ENCODE measurements at places on chromosomes 2 and 18.

GRCh38 chr2:224310943-224311625, 90.8 kb downstream of the FAM124B start:
- no peak for DNase-seq

GRCh38 chr2:8368463-8368862, 313.4 kb upstream of the ID2 start:
- no peak for DNase-seq

DNA sequence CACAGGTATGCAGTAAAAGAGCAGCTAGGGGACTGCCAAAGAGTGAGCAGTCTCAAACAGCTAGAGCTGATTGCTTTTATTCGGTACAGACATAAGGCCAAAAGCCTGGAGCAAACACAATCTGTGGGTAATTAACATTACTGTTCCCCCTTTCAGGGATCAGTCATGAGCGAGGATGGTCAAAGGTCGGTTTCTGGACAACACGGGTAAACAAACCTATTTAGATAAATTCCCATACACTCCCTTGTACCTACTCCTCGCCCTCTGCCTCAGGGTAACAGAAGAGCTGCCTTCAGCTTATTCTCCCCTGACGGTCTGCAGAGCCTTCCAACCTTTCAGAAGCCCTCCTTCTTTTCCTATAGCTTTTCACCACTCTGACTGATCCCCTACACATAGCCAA, 586.0 kb downstream of the SUCLG1 start:
- DNase-seq: no peak

DNA sequence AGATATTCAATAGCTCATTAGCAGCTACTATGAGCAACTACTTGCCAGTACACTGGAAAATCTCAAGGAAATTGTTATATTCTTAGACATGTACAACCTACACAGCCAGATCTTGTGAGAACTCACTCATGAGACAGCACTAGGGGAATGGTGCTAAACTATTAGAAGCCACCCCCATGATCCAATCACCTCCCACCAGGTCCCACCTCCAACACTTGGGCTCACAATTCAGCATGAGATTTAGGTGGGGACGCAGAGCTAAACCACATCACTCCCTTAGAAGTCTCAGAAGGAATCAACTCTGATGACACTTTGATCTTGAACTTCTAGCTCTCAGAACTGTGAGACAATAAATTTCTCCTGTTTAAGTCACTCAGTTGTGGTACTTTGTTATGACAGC, 418.3 kb upstream of the SPHKAP start:
- DNase-seq: no peak

DNA sequence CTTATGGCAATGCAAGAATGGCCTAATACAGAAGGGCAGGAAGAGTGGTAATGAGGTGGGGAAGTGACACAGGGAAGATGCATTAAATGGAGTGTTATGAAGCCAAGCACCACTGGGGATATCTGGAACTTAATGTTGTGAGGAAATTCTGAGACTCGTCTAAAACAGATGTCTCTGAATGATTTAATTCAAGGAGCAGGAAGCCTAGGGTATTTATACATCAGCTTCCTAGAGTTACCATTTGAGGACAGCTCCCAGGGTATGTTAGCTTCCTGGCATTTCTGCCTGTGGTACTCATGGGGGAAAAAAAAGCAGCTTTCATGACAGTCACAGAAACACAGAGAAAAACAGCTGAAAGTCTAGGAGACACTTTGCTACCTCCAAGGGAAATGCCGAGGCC, 989.5 kb downstream of the CBLN2 start:
- no peak for DNase-seq

DNA sequence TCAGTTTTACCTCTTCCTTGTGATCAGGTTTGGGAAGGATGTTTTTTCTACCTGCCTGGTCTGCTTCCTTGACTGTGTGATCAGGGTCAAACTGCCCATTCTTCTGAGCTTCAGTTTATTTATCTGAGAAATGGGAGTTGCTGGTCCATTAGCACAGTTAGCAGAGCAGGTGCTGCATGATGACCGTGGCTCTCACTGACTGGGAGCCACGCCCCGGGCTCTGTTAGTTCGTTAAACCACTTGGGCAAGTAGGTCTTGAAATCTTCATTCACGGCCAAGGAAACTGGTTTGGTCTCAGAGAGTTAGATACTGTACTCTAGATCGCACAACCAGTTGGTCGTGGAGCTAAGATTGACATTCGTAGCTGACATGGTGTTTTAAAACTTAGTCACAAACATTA, 41.7 kb downstream of the INPP5D start:
- DNase-seq: no peak

- no peak for DNase-seq
Measured at GRCh38 chr2:203664029-203664755, 42.2 kb upstream of the CD28 start.

DNA sequence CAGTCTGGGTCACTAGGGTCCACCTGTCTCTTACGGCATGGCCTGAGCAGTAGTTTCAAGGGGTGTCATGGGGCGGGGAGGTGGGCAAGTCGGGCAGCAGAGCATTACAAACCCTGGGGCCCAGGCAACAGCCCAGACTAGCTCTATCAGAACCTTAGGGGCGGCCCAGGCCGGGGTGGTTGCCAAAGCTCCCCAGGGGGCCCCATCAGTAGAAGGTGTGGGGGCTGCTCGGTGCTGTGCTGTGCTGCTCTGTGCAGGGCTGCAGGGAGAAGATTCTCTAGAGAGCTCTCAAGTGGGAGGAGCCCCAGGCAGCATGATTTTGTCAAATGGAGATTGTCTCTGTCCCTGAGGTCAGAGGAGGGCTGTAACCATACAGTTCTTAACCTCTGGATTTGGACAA, 36.4 kb upstream of the SLC14A1 start:
- peak; percentile 20 for DNase-seq

DNA sequence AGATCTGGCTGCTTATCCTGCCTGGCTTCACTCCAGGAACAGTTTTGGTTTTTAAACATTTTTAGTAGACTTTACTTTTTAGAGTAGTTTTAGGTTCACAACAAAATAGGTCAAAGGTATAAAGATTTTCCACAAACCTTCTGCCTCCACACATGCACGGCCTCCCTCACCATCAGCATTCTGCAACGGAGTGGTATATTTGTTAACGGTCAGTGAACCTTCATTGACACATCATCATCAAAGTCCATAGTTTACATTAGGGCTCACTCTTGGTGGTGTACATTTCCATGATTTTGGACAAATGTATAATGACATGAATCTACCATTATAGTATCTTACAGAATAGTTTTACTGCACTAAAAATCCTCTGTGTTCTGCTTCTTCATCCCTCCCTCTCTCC, 303.1 kb upstream of the EPAS1 start:
- no peak for DNase-seq

GRCh38 chr18:66833646-66834045, 229.8 kb upstream of the CDH19 start:
- no peak for DNase-seq

DNA sequence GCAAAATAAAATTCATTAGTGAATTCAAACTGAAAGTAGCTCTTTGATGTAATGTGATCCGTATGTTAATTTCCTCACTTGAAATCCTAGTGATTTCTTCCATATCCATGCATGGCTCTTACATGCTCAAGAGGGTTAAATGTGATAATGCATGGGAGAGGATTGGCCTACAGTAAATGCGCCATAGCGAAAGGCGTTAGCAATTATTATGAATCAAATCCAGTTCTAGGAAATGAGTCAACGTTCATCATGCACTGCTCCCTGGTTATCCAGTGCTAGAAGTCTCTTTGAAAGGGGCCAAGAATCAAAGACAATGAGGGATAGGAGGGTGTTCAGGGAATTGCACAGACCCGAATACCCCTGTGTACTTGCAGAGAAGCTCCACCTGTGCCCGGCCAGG, 101.4 kb upstream of the RASGRP3 start:
- DNase-seq: no peak

DNA sequence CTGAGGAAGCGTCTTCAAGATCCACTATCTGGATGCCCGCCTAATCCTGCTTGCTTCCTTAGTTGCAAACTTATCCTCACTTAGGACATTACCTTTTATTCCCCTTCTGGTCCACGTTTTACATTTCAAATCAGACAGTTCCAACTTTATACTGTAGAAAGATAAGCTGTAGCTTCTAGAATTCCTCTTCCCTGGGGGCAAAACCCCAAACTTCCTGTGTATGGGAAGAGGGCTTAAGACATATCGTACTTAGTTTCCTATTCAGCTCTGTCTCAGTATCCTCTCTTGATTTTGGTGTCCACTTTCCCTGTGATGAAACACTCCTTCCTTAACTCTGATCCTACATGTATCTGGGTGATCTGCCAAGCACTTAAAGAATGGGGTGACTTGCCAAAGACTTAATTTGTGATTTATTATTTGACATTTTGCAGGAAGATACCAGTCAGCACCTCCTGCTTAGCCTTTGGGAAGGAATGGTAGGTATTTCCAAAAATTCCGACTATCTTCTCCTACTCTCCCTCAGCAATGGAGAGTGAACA, 245.2 kb downstream of the CDCA7 start:
- DNase-seq: no peak

DNA sequence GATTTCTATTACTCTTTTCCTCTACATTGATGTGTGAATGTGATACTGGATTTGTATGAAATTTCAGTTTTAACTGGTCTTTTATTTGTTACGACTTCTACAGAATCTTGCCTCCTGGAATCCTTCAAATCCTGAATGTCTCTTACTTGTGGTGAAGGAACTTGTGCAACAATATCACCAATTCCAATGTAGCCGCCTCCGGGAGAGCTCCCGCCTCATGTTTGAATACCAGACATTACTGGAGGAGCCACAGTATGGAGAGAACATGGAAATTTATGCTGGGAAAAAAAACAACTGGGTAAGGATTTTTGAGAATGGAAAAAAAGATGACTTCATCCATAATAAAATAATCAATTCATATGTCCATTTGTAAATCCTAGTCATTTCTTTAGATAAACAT, 134.6 kb downstream of the BABAM2 start:
- no peak for DNase-seq

DNA sequence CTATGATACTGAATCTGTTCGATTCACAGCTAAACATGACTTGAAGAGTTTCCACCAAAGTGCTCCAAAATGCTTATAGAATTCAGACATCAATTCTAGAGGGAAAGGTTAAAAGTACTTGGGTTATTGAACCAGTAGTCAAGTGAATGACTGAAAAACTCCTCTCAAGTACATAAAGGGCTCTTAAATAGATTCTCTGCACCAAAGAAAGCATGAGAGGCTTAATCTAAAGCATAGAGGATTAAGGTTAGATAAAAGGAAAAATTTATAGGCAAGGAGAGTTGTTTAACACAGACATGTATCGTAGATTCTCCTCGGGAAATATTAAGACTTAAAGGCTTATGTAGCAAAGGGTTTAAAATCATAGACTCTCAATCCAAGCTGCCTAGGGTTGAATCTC, 701.4 kb downstream of the ERBB4 start:
- no peak for DNase-seq

DNA sequence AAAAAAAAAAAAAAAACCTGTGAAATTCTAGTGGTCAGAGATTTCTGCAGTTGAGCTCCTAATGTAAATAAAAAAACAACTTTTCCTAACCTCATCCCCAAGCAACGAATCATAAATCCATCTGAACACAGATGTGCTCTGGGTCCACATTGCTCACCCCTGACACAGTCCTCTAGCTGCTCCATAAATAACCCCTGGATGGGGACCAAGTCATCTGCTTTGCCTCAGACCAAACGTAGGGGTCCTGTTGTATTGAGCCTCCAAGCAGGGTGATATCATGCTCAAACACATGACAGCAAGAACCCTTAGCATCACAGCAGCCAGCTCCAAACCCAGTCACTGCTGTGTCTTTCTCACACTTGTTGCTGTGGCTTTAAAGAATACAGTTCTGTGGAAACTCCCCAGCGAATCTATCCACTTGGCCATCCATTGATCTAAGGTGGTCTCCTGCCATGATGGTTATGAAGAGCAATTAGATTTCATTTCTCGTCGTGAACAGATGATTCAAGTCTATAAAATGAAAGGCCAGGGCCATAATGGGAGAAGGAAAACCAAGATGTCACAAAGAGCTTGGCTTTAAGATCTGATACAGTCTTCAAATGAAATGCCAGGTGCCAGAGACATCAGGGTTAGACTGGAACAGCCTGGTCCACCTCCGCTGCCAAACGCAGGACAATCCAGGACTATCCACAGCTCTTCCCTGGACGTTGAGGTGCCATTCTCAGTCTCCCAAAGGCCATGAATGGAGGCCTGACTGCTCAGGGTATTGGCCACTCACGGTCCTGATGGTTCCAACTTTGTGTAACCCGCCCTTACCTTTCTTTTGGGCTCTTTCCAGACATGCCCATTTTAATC, 39.0 kb downstream of the TBC1D8 start:
- DNase-seq: no peak

- no peak for DNase-seq
Measured at GRCh38 chr18:13290856-13291271, 72.3 kb downstream of the LDLRAD4 start.

DNA sequence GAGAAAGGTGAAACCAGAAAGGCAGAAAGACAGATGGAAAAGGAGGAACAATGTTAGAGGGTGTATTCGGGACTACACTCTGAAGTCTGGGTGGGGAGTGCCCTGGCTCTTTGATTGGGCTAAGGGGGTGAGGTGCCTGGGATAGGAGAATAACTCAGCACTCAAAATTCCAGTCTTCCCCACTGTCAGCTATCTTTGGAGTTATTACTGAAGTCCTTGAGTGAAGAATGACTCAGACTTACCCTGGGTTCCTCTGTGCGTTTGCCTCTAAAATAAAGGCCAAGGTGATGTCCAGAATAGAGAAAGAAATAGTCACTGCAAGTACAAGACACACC, 151.8 kb upstream of the SERPINE2 start:
- no peak for DNase-seq

- DNase-seq: no peak
Measured at GRCh38 chr2:231512222-231512621, 18.0 kb downstream of the NMUR1 start.

GRCh38 chr18:32072321-32072720, 19.4 kb upstream of the RNF138 start:
- DNase-seq: no peak

GRCh38 chr2:128187032-128187654, 96.1 kb downstream of the UGGT1 start:
- no peak for DNase-seq

DNA sequence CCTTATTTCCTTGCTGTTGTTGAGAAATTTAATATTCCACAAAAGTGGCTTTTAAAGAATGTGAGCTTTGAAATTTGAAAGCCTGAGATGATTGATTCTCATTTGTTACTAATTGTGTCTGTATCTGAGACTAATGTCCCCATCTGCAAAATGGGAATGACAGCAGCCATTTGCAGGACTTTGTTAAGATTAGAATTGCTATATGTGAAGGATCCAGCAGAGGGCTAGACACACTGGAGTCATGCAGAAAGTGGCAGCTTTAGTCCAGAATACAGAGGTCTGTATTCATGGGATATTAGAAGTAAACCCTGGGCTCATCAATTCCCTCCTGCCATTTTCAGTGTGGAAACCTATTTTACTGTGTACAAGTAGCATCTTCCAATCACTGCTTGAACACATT, 296.5 kb upstream of the GYPC start:
- DNase-seq: no peak

- DNase-seq: no peak
Measured at GRCh38 chr2:96146881-96147592, 1.8 kb upstream of the DUSP2 start.

GRCh38 chr18:23207191-23207955, 72.1 kb downstream of the CABLES1 start:
- DNase-seq: no peak

- no peak for DNase-seq
Measured at GRCh38 chr2:224561234-224562005, 23.7 kb downstream of the CUL3 start.

- DNase-seq: no peak
Measured at GRCh38 chr2:199465390-199465789, 7.7 kb upstream of the SATB2 start.
